ENCODE measurements at places on chromosomes 11 and 22.

DNA sequence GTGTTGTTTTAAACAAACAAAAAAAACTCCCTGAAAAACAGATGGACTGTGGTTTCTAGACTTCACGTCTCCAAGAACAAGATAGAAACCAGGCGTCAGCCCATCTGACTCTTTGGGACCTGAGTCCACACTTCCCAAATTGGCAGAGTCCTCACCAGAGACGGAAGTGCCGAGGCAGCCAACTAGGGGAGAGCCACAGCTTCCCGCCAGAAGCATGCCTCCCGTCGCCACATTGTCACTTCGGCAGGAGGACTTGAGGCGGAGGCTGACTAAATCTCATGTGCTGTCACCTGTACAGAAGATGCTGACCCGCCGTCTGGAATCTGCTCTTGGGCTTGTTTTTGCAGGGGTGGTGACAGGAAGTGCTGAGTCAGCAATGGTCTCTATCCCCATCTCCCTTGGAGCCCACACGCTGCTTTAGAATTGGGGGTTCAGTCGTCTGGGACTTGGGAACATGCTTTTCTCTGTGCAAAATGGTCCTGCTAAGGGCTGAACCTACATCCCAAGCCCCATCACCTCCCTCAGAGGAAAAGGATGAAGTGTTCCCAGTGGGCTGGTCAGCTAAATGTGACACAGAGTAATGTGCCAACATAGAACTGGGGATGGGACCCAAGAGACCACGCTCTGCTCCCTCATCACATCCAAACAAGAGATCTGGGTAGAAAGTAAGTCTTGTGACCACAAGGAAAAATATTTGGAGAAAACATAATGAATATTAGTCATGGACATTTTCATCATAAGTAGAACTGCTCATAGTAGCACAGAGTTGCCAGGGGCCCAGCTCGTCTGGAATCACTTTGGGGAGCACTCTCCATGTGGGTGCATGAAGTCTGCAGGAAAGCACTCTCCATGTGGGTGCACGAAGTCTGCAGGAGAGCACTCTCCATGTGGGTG is 152.9 kb downstream of the SNX19 start:
- DNase-seq: peak; percentile 69

GRCh38 chr11:44728491-44728910 is 1.7 kb downstream of the TSPAN18 start:
- DNase-seq: no peak

GRCh38 chr22:22519591-22519990 is 479 bp downstream of the ZNF280A start:
- DNase-seq: no peak

GRCh38 chr22:48753752-48754517 is 1073.7 kb downstream of the BRD1 start:
- DNase-seq: no peak

DNA sequence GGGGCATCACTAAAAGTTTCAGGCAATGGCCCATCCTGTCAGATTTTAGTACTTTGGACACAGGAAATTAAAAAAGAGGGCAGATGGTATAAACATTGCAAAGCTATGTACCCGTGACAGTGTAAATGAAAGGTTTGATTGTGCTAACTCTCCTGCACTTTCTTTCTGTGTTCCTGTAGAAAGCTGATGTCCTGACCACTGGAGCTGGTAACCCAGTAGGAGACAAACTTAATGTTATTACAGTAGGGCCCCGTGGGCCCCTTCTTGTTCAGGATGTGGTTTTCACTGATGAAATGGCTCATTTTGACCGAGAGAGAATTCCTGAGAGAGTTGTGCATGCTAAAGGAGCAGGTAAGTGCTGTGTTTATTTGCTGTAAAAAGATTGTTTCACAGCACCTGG is 10.3 kb downstream of the CAT start:
- DNase-seq: no peak

DNA sequence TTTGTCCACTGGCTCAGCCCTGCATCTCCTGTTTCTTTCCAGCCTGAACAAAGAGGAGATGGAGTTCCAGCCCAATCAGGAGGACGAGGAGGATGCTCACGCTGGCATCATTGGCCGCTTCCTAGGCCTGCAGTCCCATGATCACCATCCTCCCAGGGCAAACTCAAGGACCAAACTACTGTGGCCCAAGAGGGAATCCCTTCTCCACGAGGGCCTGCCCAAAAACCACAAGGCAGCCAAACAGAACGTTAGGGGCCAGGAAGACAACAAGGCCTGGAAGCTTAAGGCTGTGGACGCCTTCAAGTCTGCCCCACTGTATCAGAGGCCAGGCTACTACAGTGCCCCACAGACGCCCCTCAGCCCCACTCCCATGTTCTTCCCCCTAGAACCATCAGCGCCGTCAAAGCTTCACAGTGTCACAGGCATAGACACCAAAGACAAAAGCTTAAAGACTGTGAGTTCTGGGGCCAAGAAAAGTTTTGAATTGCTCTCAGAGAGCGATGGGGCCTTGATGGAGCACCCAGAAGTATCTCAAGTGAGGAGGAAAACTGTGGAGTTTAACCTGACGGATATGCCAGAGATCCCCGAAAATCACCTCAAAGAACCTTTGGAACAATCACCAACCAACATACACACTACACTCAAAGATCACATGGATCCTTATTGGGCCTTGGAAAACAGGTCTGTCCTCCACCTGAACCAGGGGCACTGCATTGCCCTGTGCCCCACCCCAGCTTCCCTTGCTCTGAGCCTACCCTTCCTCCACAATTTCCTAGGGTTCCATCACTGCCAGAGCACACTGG is 5.0 kb downstream of the FTH1 start:
- no peak for DNase-seq

Data from fibroblast of skin of back (primary cell).